Stimulated activated CD4-positive, alpha-beta T cell treated with anti-CD3 and anti-CD28 coated beads, Interleukin-2, amount 100 ng/mL, for 24 hours (primary cell): ENCODE measurements at places on chromosomes 12 and 14.
A peak's percentile ranks its signal among the peaks of the same experiment; 100 is the strongest.

DNA sequence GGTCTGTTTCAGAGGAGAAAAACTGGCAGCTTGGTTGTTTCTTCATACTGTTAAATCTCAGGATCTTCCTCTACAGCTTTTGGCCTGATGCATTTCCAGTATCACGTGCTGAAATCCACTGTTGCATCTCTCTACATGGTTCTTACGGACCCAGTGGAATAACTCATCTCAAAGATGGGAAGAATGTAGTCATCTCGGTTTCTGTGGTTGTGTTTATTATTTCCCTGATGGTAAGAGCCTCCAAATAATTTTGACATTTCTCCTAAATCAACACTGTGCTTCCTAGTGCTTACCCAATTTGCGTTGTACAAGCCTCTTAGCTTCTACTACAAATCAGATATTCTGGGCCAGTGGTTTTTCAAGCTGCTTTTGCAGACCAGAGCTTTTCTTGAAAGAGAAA lies 812.8 kb downstream of the C12orf50 start:
- DNase-seq, result no peak

DNA sequence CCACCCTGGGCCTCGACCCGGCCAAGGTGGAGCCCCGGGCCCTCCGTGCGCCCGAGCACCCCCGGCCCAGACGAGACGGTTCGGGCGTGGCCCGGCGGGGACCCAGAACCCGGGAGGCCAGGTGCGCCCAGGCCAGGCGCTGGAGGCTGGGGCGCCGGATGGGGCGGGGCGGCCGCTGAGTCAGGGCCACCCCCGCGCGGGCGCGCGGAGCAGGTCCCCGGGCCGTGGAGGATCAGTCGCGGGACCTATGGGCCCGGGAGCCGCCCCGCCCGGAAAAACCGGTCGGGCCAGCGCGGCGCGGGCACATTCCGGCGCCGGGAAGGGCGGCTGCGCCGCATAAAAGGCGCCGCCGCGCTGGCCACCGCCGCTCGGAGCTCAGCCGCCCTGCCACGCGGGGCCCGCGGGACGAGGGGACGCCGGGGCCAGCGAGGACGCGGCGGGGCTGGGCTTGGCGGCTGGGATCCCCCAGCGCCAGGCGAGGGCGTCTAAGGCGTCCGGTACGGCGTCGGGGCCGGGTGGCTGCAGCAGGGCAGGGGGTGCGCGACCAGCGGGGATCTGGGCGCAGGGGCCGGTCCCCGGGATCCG lies 21.5 kb upstream of the KIF26A start:
- peak; percentile 38 for DNase-seq

DNA sequence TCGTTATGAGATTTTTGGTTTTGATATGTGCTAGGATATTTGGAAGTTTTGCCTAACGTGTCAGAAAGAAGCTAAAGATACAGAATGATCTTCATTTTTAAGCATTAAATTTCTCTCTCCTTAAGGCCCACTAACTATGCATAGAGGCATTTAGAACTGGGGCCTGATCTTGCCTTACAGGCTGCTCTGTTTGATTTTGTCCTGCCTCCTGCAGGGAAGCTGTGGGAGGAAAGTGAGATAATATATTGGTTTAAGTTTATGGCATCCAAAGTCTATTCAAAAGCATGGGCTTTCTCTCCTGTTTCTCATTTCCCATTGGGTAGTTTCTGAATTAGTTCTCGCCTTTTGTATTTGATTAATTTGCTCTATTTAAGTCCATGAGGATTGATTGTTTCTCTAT lies 250.3 kb upstream of the FBXO33 start:
- no peak for DNase-seq

- peak; percentile 10 for DNase-seq
These were observed 659 bp downstream of the PSMD9 start for GRCh38 chr12:121889274-121889624.

- DNase-seq, result no peak
These were observed 53.5 kb downstream of the ADGRD1 start for GRCh38 chr12:131007031-131007739.

DNA sequence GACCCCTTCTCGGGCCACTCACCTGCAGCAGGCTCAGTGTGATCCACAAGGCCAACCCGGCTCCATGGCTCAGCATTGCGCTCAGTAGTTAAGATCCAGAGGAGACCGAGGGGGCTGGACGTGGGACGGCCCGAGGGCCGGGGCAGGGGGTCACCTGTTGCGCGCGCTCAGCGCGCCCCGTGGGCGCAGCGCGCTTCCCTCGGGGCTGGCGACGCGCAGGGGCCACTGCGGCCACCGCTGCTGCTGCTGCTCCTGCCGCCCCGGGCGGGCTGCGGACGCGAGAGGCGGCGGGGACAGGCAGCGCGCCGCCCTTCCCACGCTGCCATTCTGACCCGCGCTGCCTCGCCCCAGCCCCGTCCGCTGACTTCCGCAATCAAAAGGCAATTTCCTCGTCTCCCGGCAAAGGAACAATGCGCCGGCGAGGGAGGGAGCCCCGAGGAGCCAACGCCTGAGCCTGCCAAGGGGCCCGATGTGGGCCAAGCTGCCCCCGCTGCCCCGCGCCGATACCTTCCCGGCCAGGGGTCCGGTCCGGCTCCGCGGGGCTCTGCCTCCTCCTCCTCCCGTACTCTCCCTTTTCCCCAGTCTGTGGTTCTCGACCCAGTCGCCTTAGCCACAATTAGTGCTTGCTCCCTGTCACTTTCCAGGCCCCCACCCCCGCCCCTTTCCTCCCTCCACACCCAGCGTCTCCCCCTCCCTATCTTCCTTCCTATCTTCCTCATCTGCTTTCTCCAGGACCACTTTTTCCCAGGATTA lies 27.3 kb downstream of the PTPRB start:
- no peak for DNase-seq

DNA sequence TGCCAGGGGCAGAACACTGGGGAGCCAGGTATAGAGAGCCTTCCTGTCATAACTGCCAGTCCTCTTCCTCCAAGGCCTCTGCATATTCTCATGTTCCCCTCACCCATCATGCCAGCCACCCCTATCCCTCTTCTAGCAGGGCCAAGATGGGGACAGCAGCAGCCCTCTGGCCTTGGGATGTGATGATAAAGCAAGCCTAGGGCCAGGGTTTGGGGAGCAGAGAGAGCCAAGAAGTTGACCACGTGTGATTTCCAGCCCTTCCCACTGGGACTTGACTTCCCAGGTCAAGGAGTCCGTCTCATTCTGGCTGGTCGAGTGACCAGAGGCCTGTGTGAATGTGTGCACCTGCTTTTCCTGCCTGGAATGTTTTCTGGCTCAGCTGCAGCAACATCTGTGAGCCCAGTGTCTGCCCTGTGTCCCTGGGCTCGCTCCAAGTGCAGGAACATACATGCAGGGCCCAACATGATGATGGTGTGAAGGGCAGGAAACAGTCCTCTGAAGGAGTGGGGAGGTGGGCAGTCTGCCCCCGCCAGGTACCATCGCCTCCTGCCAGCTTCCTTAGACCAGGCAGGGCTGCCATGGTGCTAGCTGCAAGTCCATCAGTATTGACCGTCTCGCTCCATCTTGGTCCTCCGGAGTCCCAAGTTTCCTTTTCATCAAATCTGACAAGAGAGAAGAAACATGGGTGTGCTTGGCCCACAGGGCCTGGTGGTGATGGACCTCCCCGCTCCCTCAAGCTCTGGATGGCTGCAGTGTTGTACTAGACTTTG lies 21.0 kb downstream of the VASH1 start:
- no peak for DNase-seq

- DNase-seq, result no peak
These were observed 106.3 kb downstream of the ETNK1 start for GRCh38 chr12:22731236-22731635.

DNA sequence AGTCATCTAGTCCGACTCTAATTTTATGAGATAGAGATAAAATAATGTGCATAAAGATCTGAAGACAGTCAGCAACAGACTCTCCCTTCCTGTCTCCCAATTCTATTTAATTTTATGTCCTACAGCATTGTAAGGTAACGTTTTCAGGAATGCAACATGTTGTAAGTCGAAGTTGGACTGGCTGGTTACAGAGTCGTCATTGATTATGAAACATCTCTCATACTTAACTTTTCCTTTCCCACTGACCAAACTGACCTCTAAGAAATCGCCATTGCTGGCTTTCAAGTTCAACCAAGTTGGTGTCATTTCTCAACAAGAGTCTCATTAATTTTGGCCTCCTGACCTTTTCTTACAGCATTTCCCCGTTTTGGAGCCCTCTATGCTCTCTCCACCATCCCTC lies 4.9 kb upstream of the RIC8B start:
- DNase-seq, result no peak

DNA sequence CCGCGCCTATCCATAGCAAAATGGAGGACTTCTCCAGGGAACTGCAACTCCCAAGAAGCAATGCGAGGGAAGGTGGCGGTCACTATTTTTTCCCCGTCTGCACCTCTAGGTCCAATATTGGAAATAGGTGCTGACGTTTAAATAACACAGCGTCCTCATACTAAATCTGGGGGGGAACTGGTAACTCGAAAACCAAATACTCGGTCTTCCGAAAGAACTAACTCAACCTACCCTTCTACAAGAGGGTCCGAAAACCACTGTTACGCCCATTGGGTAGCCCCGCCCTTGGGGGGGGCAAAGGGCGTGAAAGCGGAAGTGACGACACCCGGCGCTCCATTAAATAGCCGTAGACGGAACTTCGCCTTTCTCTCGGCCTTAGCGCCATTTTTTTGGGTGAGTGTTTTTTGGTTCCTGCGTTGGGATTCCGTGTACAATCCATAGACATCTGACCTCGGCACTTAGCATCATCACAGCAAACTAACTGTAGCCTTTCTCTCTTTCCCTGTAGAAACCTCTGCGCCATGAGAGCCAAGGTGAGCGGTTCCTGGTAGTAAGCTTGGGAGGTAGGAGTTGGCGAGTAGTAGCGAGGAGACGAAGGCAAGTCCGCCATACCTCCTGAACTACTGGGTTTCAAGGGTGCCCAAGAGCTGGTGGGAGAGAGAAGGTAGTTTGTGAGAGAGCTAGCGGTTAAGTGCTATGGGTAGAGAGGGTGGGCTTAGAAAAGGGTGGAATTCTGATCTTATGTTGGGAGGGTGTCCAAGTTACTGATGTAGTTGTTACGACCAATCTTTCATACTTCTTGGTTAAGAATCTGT lies at the start of gene RPL41:
Gene RPL41 (plus strand): TSS at position 367 of the 815 bp plus-strand sequence.
- DNase-seq, result peak; percentile 94

- no peak for DNase-seq
These were observed 28.4 kb downstream of the SLC7A8 start for GRCh38 chr14:23154964-23155587.

DNA sequence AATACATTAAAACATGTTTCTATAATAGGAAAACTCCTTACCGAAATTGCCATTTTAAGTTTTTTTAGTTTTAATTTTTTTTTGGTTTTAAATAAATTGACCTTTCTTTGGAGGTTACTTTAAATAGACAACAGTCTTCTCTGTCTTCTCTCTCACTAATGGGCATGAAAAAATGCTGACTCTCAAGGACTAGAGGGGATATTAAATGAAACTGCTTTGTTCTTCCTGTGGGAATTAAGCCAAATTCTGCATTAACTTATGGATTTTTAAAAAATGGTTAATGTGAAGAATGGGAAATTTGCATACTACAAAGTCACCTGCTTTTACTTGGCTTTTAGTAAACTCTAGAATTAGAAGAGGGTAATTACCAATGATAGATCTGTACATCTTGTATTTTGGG lies 378.9 kb downstream of the TMTC2 start:
- no peak for DNase-seq

- peak; percentile 70 for DNase-seq
These were observed 1352.9 kb downstream of the TMEM121 start for GRCh38 chr14:106879241-106879640.

GRCh38 chr12:123744836-123745235 lies 17.3 kb upstream of the DNAH10 start:
- DNase-seq, result no peak

DNA sequence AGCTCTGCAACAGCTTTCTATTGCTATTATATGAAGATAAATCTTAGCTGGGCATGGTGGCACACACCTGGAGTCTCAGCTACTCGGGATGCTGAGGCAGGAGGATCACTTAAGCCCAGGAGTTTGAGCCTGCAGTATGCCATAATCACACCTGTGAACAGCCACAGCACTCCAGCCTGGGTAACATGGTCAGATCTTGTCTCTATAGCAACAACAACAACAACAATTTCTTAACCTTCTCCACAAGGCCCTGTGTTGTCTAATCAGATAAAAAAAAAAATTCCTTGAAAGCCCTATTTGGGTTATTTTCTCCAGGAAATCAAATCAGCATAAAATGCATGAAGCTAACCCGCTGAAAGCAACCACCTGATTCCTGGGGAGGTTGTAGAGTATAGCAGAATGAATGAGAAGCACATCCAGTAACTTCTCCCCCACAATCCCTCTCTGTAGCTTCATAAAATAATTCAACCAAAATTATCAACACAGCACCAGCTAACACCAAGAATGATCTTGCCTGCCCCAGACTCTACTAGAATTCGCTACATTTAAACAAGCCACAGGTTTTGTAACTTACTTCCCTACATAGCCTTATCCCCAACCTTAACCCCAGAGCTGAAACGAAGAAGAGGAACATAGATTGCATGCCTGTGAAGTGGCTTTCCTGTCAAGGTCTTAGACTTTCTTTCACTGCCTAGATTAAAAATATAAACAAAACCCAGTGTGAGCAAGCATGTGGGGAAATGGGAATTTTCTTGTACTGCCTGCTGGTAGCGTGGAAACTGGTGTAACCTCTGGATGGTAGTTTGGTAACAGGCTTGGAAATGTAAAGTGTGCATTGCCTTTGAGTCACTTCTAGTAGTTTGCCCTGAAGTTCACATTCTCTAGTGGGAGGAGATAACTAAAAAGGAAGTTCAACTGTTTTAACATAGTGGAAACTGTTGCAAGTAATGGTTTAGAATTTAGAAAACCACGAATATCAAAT lies 6.0 kb upstream of the STK38L start:
- no peak for DNase-seq

GRCh38 chr12:63816031-63816430 lies 28.5 kb upstream of the SRGAP1 start:
- no peak for DNase-seq

DNA sequence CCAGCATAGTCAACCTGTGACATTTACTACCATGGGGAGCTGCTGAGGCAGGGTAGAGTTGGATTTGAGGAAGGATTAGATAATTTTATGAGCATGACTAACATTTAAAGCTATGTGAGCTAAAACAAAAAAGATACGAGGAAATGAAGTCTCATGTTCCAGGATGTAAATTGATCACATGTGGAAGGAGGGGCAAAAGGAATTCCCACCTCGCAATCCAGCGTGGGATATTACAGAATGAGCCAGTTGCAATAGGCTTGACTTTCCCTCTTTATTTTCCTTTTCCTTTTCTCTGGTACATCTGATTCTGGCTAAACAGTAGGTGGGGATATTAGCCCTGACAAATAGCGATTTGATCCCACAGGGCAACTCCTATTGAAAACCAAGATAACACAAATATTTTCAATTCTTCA lies 214.9 kb upstream of the HMGA2 start:
- no peak for DNase-seq

GRCh38 chr12:74415633-74416032 lies 122.0 kb upstream of the ATXN7L3B start:
- no peak for DNase-seq
